ENCODE measurements at places on chromosomes 5 and 9.

DNA sequence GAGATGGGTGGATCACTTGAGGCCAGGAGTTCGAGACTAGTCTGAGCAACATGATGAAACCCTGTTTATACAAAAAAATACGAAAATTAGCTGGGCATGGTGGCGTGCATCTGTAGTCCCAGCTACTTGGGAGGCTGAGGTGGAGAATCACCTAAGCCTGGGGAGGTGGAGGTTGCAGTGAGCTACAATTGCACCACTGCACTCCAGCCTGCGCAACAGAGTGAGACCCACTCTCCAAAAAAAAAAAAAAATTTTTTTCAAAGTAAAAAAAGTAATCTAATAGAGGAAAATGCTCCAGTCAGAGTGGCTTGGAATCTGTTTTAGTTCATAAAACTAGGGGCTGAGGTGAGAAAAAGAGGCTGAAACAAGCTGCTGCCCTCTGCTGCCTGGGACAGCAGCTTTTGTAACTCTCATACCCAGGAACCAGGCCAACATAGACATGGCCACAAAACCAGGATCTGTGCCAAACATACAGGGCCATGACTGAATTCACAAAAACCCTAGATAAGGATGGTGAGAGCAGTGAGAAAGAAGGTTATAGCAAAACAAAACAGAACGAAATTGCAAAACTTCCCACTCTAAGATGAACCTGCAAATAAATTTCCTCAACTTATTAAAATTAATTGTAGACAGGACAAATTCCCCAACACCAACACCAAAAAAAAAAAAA is 13.1 kb upstream of the DCAF12 start:
- no peak for DNase-seq

- no peak for DNase-seq
These were observed 511 bp upstream of the WDR41 start for GRCh38 chr5:77492653-77493000.

- no peak for DNase-seq
These were observed 1052.0 kb downstream of the TAF11L14 start for GRCh38 chr5:18686253-18686652.

DNA sequence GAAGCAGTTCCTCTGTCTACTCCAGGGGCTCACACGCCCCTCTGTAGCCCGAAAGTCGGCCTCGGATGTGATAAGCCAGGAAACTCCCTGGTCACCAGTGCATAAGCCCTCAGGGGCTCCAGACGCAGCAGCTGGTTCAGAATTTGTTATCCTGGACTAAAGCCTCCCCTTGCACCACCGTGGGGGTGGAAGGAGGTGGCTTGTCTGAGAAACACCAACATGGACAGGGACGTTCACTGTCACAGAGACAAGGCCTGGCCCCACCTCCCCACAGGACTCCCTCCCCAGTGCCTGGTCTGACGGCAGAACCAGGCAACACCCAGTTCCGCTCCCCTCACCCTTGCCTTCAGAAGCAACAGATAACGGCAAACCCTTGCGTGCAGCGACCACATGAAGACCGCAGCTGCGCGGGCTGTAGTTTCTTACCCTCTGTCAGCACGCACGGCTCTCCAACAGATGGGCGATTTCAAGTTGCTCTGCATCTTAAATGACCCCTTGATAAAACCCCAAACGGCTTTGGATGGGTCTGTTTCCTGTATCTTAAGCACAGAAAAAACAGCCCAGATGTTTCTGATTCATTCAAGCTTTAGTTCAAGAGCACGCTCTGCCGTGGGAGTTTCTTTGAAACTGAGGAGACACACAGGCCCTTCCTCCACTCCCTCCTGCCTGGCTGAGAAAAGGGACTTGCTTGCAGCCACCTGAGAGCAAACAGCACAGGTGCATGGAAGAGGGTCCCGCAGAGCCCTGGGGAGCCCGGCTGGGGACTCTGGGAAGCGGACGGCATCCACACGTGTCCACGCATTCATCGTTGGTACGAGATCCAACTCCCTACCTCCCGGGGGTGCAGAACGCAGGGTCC is 44.7 kb upstream of the NKD2 start:
- no peak for DNase-seq

- no peak for DNase-seq
These were observed 96.5 kb upstream of the LHFPL2 start for GRCh38 chr5:78744951-78745534.

- no peak for DNase-seq
These were observed 52.7 kb upstream of the IFNK start for GRCh38 chr9:27471366-27471765.

DNA sequence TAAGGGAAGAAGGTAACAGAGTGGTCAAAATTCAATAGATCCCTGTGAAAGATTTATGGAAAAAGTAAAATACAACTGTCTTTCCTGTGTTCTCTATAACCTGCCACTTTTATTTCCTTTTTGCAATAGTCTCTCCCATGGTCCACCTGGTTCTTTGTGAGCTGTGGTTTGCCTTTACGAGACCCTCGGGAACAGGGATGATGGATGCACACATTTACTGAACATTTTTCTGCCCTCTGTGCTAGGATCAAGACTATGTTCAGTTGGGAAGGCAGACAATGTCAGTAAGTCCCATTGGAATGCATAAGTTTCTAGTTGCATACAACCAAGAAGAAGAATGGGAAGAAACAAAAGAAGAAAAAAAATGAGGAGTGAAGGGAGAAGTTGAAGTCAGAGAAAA is 281.2 kb downstream of the TRPM3 start:
- DNase-seq = no peak

DNA sequence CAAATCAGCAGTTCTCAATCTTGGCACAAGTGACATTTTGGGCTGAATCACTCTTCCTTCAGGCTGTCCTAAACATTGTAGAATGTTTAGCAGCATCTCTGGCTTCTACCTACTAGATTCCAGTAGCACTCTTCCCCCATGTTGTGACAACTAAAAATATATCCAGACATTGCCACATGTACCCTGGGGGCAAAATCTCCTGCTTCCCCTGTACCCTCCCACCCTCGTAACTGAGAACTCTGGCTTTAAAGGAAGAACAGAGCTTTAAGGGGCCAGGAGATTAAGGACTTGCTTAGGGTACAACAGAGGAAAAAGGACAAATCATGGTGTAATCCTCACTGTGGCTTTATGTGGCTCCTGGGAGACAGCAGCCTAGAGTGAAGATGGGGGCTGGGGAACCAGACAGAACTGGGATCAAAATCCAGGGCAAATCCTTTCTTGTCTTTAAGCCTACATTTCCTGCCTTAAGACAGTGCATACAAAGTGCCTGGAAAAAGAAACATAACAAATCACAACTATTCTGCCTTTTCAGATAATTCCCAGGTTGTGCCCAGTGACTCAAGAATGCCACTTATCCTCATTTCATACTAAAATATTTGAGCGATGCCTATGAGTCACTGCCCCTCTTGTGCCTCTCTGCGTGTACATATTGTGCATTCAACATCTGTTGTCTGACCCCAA is 109.3 kb downstream of the DAPK1 start:
- no peak for DNase-seq

DNA sequence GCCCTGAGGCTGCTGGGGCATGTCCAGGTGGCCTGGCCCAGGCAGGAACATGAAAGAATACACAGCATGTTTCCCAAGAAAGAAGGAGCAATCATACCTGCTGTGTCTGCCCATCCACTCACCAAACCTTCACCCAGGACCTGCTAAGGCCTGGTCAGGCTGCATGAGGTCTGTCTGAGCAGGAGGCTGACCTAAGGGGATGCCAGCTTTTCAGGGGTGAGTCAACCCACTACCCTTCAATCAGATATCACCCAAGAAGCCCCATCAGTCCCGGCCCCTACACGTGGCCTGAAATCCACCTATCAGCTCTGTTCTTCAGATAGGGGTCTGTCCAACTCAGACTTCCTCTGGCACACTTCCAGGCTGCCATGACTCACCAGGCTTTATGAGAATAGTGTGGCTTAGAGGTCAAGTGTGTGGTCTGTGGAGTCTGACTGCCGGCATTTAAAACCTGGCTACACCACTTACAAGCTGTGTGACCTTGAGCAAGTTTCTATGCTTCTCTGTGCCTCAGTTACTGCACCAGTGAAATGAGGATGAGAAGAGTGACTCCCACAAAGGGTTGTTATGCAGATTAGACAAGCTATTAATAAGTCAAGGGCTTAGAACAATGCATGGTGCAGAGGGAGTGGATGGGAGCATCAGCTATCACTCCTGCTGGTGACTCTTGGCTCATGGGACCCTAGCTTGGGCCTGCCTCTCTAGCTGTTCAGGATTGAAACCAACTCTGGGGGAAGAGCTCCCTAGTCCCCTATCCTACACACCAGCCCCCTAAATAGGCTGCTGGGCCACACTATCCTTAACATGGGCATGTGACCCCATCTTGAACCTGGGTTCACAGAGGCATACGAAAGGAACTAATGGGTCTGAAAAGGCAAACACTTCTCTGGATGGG is 130.3 kb downstream of the PAX5 start:
- no peak for DNase-seq

DNA sequence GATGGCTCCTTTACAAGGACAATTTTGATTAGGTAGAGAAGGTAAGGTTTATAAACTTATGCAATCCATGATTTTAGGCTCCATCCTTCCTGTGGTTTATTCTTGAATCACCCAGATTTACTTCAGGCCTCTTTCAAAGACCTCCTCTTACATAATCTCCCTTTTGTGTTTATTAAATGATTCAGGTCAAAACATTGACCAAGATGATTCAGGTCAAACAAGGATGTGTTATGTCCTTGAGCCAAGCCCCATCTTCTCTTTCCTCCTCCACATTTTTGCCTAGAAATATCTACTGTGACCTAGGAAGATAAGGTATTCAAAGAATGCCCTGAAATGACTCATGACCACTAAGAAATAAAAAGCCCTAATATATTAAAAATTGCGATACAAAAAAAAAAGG is 31.8 kb upstream of the TLR4 start:
- no peak for DNase-seq

DNA sequence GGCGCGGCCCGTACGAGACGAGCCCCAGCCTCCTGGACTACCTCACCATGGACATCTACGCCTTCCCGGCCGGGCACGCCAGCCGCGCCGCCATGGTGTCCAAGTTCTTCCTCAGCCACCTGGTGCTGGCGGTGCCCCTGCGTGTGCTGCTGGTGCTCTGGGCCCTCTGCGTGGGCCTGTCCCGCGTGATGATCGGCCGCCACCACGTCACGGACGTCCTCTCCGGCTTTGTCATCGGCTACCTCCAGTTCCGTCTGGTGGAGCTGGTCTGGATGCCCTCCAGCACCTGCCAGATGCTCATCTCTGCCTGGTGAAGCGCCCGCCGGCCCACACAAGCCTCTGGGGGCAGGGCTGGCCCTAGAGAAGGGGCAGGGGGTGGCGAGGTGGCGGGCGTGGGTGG is 18.5 kb downstream of the PLPP7 start:
- DNase-seq = no peak

DNA sequence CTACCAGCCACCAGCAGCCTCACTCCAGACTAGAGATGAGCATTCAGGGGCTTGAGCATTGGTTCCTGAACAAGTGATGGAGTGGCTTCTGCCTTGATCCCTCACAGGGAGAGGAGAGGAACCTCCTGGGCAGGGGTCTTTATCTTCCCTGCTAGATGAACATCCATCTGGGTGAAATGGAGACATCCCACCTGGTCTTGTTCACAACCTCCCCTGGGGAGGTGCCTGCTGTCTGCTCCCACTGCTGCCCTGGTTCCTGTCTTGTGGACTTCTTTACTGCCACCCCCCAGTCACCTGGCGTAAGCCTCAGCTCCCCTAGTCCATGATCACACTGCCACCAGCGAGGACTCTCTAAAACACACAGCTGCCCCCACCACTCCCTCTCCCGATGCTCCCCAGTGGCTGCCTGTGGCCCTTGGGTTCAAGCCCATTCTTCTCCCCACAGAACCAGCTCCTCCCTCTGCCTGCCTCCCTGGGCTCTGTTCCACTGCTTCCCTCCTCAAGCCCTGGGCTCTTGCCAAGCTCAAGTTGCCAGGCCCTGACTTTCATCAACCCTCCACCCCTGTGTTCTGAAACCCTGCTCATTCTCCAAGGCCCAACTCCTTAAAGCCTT is 51.5 kb downstream of the COL15A1 start:
- DNase-seq = no peak

DNA sequence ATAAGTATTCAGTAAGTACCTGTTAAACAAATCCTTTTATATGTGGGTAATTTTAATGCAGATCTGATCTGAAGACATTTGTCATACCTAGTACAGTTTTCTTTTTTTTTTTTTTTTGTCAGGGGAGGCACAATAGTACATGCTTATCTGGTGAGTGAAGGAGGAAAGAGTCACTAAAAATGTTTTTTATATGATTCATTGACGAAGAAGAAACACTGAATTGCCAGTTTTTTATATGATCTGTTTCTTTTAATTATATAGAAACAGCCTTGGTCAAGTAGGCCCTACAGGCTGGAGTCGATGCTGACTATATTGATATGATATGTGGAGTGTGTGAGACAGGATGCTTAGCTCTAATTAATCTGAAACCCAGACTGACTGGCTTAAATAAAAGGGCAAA is 315.2 kb downstream of the PSAT1 start:
- DNase-seq = no peak

DNA sequence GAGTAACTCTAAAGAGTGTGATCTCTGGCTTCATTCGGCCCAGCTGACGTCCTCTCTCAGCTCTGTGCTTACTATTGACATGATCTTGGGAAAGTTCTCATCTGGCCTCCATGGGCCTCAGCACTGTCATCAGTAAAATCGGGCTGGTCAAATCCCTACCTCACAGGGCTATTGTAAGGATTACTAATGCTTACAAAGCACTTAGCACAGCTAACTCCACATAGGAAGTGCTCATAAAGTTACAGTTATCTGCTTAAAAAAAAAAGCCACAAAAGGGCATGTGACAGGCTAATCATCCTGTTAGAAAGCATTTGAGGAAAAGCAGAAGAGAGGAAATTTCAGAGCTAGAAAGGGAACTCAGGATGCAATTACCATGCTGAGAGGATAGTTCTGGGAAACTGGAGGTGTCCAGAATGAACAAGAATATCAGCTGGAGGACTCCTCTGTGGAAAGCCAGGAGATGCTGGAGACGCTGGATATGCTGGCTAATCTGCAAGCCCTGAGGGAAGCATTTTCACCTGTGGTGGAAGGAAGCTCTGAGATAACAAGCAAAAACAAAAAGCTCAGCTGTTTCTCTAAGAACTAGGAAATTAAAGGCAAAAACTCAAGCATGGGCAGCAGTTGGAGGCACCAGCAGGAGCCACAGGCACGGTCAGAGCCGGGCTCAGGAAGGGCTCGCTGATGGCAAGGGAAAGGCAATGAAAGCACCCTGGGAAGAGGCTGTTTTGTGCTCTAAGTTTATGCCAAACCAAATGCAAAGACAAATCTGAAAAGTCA is 4.4 kb upstream of the BHMT start:
- DNase-seq = no peak

DNA sequence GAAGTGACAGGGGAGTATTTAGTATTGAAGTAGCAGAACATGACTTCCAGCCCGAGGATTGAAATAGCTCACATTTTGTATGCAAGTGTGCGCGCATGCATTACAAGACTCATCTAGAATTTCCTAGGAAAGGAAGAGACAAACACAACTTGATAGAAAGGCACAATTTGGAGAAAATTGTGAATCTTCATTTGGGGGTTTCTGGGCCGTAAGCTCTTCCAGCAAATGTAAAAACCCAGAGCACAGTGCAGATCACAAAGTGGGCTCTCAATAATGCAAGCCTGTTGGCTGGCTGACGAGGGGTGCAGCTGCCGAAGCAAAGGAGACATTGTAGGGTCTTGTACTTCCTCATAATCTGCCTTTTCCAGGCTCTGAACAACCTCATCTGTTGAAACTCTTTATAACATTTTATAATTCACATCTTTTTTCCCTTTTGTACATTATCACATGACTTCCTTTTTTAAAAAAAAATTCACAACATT is 109.0 kb downstream of the BAAT start:
- no peak for DNase-seq

- no peak for DNase-seq
These were observed 246.9 kb downstream of the CYLC2 start for GRCh38 chr9:103242025-103242424.

Data from GM13976 (cell line).